ENCODE measurements at places on chromosomes 4 and X.

GRCh38 chr4:184329659-184330400 is 112.2 kb upstream of the ENPP6 start:
- peak; percentile 25 for DNase-seq

DNA sequence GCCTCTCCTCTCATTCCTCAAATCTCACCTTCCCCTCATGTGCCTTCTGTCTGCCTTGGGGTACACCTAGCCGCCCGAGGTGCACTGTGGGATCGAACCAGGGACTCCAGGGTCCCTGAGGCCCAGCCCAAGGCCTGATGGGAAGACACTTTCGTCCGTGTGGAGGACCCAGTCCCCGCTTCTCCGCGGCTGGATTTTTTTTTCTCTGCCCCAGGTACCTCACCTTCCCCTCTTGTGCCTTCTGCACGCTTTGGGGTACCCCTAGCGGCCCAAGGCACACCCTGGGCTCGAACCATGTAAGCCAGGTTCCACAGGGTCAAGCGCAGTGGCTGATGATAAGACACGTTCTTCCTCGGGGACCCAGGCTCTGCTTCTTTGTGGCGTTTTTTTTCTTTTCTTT is 530.7 kb downstream of the CWH43 start:
- no peak for DNase-seq

- DNase-seq, result no peak
Observed at GRCh38 chrX:118588715-118589114, 93.1 kb downstream of the DOCK11 start.

DNA sequence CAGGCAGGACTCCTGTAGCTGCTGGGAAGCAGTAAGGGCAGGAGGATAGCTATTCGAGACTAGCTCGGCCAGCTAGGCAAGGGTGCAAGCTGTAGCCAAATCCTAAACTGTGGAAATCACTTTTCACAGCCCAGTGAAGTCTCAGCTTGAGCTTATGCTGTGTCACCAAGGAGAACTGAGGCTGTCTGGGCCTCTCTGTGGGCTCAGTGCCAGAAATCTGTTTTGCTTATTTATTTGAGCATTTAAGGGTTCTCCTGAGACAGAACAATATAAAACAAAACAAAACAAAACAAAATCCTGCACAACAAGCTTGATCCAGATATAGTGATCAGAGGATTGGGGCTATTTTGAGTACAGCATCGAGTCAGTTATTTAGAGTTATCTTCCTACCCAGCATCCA is 97.5 kb downstream of the FANCB start:
- DNase-seq, result no peak

DNA sequence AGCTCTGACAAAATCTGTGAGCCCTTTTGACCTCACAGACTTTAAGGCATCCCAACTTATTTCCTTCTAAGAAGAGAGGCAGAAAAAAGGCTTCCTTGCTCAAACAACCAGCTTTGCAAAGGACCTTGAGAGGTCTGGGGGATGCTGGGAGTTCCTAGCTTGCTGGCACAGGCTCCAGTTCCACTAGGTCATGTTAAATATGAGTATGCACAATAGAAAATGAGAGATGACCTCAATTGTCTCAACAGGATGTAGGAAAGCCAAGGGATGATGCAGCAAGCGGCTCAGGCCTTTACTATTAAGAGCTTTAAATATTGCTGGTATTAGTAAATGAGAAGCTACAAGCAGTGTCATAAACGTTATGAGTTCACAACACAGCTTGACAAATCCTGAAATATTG is 13.3 kb upstream of the ZNF827 start:
- no peak for DNase-seq

DNA sequence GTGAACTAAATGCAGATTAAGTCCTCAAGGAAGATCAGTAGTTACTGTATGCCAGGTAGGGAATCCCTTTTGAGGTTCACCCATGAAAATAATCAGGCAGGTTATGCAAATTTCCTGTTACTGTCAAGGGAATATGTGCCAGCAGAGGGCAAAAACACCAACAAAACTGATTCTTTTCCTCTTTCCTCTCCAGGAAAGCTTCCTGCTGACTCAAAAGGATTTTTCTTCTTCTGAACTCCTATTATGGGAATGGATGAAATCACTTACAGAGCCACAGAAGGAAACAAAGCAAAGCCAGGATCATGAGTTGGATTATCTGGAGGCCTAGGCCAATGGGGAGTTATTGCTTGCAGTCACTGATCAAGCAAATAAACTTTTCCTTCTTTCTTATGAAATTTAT is 49.7 kb downstream of the TMPRSS11F start:
- no peak for DNase-seq

GRCh38 chr4:168449719-168450452 is 30.4 kb downstream of the DDX60L start:
- DNase-seq, result peak; percentile 91

- DNase-seq, result no peak
Observed at GRCh38 chrX:126580877-126581276, 28.3 kb upstream of the DCAF12L1 start.

- no peak for DNase-seq
Observed at GRCh38 chr4:124337874-124338273, 374.7 kb downstream of the ANKRD50 start.

DNA sequence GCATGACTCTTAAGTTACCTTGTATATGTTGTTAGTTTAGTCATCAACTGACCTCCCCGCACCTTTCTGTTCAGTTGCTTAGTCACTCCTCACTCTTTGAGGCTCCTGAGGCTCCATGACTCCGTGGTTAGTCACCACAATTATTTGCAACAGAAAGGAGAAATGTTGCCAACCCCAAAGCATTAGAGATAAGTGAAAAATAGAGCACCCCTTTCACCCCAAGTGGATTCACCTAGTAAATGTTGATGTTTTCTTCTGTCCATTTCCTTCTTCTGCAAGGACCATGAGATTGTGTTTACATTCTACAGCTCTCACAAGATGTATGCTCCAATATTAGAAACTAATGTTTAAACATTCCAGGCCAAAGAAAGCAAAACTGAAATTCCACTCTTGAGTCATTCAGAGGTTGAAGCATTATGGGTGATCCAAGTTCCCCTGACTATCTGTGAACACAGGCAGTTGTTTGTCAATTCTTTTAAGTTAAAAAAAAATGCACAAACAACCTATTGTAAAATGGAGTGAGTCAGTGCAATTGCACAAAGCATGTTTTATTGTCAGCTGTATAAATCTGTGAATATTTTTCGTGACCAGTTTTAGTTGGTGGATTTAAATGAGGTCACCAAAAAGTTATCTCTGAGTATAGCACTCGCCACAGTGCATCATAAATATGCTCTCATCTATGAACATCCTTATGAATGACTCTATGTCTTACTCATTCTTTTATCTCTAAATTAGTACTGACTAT is 552.4 kb upstream of the MAGEB2 start:
- DNase-seq, result peak; percentile 91

- DNase-seq, result no peak
Observed at GRCh38 chr4:41145571-41146078, 68.7 kb downstream of the APBB2 start.

DNA sequence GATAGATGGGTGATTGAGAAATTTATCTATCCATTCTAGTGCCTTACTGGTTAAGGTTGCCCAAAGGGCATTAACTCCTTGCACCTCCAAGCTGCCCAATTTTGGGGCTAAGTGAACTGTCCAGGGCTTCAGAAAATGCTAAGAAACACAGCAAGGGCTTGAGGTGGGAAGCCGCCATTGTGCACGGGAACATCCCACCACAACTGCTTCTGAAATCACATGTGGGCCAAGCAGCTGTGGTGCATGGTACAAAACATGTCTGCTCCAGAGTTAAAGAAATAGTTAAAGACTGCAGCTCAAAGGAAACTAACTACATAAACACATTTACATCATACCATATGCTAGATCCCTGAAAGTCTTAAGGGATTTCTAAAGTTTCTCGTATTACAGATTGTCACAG is 144.3 kb upstream of the NDST3 start:
- no peak for DNase-seq

DNA sequence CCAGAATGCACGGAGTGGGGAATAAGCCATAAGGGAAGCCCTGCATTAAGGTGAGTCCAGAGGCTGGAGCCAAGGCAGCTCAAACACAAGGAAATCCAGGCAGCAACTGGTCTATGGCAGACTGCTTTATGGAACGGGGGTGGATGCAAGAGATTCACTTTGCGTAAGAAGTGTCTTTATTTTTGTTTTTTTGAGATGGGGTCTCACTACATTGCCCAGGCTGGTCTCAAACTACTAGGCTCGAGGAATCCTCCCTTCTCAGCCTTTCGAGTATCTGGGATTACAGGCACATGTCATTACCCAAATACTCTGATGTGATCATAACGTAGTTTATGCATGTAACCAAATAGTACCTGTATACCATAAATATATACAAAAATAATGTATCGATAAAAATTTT is 199.5 kb downstream of the MAML3 start:
- no peak for DNase-seq

DNA sequence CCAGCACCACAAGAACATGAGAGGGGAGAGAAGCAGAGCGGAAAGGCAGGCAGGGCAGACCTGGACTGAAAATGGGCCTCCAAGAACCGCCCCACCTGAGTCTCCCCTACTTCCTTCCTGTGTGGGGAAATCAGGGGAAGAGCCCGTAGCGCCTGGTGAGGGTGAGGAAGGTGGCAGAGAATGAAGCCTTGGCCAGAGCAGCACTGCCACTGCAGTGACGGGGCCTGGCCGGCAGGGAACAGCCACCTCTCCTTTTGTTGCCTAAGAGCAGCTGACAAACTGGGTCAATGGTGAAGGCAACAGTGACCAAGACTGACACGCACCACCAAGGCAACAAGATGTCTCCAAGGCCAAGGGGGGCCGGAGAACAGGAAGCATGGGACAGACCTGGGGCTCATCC is 58.4 kb upstream of the CBR4 start:
- no peak for DNase-seq

GRCh38 chr4:188665491-188666457 is 526.5 kb downstream of the TRIML1 start:
- no peak for DNase-seq

- no peak for DNase-seq
Observed at GRCh38 chr4:80926446-80926845, 104.1 kb upstream of the BMP3 start.

DNA sequence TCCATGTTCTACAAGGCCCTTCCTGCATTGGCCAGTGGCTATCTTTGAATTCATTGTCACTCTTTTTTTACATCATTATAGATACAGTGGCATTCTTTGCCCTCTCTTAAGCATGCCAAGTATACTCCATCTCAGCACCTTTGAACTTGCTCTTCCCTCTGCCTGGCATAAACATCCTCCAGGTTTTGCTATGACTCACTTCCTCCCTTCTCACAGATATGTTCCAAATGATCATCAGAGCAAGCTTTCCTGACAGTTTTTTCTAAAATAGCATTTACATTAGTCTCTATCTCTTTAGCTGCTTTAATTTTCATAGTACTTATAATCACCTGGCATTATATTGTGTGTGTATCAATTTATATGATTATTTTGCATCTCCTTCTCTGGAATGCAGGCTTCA is 553.3 kb upstream of the MAGEB2 start:
- DNase-seq, result peak; percentile 27

DNA sequence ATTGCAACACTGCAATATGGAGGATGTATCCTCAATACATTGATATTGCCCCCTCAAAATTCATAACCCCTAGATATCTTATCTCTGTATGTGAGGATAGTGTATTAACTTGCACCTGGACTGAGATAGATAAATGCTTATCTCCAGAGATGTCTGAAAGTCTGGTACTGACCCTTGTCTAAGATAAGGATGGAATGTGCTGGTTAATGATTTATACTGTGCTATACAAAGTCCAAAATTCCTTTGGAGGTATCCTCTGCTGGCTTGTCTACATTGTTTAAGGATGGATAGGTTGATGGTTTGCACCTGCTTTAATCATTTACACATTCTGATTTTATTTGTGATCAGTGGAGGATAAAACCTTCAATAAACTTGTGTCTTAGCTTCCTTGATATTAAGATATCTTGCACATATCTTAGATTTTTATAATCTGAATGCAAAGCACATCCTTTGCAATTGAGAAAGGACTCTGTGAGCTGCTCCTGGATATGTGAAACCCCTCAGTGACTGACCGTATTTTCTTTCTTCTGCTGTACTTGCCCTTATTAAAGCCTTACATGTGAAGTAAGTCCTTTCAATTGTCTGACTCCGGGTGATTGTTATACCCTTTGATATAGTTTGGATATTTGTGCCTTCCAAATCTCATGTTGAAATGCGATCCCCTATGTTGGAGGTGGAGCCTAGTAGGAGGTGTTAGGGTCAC is 430.3 kb upstream of the MAOA start:
- no peak for DNase-seq

DNA sequence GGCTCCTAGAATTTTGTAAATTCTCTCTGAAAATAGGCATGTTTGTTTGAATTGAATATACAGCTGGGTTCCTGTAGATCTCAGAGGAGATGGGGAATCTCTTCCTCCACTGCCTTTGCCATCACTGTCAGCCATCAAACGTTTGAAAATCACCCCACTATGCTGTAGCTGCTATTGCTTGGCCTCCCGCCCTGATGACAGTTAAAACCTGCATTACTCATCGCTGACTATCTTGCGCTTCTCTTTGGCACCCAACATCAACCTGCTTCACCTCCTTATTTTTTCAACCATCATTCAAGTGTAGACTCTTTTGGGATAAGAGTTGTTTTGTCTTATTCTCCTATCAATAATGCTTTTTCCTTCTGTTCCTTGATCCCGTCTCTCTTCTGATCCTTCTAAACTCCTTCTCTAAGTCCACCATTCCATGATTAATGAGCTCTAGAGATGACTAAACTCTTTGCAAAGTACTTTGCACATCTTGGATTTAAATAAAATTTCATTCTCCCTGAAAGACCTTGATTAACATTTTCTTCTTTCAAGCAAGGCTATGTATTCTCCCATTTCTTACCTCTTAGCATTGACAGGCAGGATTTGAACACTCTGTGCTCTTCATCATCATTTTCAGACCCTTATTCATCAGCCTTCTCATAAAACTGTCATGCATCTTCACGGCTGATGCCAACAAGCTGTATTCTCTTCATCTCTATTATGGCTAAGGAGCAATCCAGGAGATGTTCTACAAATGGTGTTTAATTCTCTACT is 133.0 kb downstream of the SNCA start:
- DNase-seq, result no peak

GRCh38 chr4:76699751-76700310 is 198.1 kb downstream of the SOWAHB start:
- DNase-seq, result no peak

DNA sequence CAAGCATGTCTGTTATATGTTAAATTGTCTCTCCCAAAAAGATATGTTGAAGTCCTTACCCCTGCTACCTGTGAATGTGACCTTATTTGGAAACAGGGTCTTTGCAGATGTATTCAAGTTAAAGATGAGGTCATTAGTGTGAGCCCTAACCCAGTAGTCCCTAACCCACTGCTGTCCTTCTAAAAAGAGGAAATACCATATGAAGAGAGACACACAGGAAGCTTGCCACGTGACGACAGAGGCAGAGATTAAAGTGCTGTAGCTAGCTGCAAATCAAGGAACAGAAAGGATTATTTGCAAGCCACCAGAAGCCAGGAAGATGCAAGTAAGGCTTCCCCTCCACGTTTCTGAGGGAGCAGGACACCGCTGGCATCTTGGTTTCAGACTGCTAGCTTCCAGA is 150.1 kb downstream of the HNRNPD start:
- no peak for DNase-seq

Data from brain microvascular endothelial cell (primary cell).